ENCODE measurements at places on chromosomes 12 and 14.

GRCh38 chr12:27730097-27730588, 19.5 kb downstream of the MRPS35 start:
- DNase-seq, result no peak

- no peak for DNase-seq
Observed at GRCh38 chr14:36333119-36333518, 12.7 kb upstream of the MBIP start.

DNA sequence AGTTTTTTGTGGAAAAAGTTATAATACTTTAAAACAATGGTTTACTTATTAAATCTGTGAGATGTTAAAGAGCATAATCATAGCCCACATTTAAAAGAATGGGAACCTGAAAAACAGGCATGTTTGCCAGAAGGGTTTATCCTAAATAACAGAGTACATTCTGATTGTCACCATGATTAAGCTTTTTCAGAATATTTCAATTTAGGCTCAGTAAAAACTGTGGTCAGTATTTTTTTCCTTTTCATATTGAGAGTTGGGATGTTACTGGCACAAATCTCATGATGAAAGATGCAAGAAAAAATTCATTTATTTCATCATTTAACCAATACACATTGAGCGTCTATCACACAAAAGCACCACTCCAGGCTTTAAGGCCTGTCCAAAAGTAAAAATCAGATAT, 18.6 kb downstream of the EPS8 start:
- no peak for DNase-seq

GRCh38 chr12:11947213-11947612, 123.5 kb upstream of the BCL2L14 start:
- DNase-seq, result no peak

- no peak for DNase-seq
Observed at GRCh38 chr12:33245434-33245833, 194.2 kb downstream of the SYT10 start.

DNA sequence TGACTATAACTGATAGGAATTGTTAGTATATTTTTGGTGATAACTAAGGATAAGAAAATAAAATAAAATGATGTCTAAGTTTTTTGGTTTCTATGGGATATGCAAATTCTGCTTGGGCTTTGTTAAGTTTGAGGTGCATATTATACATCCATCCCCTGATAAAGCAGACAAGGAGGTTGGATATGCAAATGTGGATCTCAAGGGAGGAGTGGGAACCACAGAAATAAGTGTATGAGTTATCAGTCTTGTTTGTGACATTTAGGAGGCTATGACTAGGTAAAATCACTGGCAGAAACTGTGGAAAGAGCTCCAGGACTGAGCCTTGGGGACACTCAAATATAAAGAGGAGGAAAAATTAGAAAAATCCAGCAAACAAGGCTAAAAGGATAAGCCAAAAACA, 719.4 kb downstream of the RERGL start:
- no peak for DNase-seq

- DNase-seq, result no peak
Observed at GRCh38 chr14:55701638-55702037, 121.6 kb downstream of the KTN1 start.

DNA sequence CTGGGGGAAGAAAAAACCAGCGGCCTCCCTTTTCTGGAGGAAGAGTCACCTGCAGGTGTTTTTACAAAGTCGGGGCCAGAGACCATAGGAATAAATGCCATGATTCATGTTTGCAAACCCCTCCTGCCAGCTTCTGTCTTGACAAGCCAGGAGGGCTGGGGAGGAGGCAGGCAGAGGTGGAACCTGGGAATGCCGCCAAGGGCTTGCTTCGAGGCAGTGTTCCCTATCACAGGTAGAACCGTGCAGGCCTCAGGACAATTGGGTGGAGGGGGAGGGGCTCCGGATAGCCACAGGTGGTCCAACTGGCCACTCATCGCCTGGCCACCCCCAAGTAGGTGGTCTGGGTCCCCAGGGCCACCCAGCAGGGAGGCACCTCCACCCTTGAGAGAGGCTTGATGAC, 14.2 kb upstream of the DLK1 start:
- no peak for DNase-seq

GRCh38 chr12:130709151-130709970, 6.7 kb downstream of the RIMBP2 start:
- DNase-seq, result no peak

DNA sequence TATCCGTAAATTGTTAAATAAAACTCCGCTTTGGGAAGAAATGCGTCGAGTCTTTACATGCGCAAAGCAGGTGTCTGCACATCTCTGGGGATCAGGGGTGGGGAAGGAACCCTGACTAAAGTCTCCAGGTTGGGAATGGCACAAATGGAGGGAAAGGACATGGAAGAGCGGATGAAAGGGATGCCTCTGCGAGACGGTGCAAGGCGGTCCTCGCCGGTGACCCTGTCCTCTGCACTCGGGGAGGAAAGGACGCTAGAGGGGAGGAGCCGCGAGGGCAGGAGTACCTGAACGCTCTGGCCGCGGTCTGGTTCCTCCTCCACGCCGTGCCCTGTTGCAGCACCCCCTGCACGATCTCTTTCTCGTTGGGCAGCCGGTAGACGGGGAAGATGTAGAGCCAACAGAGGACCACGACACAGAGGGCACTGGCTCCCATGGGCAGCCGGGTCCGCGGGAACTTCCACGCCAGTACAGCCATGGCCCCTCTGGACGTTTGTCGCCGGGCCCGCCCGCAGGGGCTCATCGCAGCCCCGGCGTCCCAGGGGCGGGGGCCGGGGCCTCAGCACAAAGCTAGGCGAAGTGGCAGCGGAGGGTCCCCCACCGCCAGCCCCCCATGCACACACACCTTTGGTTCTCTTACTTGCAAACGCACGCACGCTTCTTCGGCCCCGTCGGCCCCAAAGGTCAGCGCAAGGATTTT, 646 bp downstream of the ST8SIA1 start:
- no peak for DNase-seq

- no peak for DNase-seq
Observed at GRCh38 chr14:23951590-23952201, 1.9 kb upstream of the DHRS4 start.

- no peak for DNase-seq
Observed at GRCh38 chr14:76272349-76272748, 103.6 kb upstream of the ESRRB start.

- no peak for DNase-seq
Observed at GRCh38 chr14:99132821-99133635, 139.0 kb downstream of the BCL11B start.

DNA sequence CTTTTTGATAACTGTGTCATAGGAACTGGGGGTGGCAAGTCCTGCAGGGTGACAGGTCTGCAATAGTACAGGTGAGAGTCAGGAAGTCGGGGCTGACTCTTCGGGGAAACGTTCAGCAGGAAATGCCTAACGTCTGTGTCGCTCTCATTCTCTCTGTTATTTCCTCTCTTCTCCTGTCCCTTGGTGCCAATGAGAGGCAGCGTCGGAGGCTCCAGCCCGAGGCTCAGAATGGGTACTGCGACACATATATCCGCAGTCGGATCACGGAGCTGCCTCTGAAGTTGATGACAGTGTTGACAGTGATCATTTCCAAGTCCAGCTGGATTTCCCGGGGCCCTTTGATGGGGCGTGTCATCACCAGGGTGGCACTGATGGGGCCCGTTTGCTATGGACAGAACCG, 2.7 kb upstream of the TC2N start:
- DNase-seq, result no peak

GRCh38 chr12:102413396-102413795, 67.0 kb downstream of the IGF1 start:
- DNase-seq, result no peak

DNA sequence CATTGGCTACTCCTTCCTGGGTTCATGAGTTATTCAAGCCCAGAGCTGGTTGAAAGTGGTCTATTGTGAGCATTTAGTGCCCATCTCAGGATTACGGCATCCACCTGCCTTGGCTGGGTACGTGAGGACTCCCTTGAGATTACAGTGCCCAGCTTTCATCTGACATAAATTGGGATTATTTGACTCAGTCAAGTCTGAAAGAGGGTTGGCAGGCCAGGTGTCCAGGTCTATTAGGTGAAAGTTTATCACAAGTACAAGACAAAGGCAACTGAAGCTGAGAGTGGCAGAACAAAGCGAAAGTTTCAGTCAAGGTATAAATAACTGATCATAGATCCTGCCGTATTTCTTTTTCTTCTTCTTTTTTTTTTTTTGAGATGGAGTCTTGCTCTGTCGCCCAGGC, 84.6 kb upstream of the ATF7IP start:
- no peak for DNase-seq

GRCh38 chr12:127162902-127163301, 1104.1 kb upstream of the TMEM132C start:
- DNase-seq, result no peak

DNA sequence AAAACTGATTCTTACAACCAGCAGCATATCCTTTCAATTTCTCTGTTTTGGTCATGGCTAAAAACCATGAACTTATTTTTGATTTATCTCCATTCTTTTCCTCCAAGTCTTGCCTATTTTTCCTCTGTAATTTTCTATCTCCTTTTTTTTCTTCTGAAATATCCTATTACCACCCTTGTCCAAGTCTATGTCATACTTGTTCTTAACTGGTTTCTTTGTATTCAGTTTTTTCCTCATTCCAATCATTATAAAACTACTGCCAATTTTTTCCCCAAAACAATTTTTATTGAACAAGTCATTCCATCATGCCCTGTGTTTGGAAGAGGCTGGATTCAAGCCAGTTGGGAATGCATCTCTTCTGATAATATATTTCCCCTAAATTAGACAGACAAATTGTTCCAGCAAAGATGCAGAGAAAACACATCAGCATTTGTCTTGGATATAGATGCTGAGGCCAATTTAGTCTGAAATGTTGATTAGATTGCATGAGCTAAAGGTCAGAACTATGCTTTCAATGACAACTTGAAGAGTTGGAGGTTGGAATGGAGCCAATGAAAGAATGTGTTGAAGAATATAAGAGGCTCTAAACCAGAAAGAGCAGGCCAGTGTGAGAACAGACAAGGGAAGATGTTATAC, 30.7 kb downstream of the OTOGL start:
- DNase-seq, result no peak

- no peak for DNase-seq
Observed at GRCh38 chr12:39235990-39236767, 206.7 kb downstream of the KIF21A start.

DNA sequence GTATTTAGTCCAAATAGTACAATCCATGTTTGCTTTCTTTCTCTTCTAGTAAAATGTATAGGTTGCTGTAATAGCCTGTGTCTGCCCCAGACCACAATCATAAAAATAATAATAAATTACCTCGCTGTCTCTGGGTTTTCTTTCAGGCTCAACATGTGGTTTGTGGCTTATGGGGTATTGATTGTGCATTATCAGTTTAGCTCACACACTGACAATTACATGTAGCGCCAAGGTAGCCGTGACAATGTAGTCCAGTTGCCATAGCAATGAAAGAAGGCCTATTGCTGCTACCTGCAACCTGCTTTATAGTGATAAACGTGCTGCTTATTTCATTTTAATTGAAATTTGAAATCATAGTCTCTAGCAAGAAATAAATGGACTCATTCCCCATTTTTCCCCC, 1009.8 kb downstream of the NRXN3 start:
- DNase-seq, result no peak

DNA sequence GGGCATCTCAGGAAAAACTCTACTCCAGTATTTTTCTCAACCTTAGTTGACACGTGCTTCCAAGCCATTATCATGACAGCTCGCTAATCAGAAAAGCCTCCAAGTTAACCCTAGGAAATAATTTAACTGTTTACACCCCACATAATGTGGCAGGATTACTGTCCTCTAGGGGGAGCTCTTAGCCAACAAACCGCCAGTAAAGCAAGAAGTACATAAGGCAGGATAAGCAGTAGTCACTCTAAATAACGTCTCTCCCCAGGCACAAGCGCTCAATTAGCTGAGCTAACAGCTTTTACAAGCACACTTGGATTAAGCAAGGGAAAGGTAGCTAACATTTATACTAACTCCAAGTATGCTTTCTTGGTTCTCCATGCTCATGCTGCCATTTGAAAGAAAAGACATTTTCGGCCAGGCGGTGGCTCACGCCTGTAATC, 22.8 kb downstream of the APOBEC1 start:
- DNase-seq, result no peak

DNA sequence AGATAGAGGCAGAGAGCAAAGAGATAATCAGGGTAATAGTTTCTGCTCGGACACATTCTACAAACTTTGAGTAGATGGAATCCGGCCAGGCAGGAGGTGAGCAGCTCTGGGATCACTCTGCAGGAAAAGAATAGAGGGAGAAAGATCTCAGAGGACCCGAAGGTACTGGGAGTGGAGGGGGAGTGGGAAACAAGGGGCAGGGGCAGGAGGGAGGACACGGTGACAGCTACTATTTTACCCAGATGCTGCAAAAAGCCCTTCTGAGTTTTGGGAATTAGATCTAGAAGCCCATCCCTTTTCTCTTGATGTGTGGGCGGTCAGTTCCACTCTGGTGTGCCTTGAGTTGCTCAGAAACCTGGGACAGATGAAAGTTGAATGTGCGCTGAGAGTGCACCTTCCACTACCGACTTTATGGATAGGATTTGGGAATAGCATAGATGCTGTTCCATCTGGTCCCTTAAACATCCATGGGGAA, 556 bp downstream of the GPRC5A start:
- DNase-seq, result no peak

GRCh38 chr12:53179687-53180219, 769 bp upstream of the ZNF740 start:
- no peak for DNase-seq

GRCh38 chr12:75011120-75011519, 198.5 kb downstream of the KCNC2 start:
- no peak for DNase-seq

DNA sequence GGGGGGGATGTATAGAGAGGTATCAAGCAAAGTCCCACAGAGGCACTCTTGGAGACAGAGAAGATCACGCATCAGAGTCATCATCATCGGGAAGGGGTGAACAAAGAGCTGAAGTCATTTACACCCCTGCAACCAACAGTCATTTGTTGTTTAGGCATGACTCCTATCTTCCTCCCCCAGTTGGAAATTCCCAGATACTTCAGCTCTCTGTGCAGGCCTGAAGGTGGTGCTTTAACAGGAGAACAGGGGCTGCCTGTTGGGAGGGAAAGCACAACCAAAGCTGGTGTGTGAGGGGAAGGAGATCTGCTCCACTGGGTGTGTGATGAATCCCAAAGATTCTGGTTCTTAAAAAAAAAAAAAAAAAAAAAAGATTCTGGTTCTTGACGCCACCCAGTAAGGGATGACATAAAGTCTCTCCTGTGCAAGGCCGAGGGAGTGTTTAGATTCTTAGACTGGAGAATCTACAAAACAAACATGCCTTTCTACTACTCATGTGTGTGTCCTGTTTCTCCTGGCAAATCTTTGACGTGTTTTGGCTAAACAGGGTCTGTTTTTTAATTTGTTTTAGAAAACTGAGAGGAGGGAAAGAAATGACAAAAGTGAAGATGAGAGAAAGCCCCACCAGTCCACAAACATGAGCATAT, 121.0 kb upstream of the ARHGAP5 start:
- DNase-seq, result no peak

DNA sequence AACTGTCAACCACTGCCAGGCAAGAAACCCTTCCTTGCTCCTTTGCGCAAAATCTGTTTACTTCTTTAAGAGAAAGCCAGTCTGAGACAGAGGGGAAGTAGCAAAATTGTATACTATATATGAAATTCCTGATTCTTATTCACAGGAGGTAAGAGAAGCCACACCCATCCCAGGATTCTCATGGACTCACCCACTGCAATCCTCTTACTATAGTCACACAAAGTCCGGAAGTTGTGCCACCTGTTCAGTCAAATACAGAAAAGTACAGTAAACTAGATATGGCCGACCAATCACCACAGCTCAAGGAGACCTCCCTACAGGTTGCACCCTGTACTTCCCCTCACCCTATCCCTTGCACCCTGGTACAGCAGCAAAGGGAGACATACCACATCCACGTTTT, 2.9 kb downstream of the PRMT5 start:
- no peak for DNase-seq
